ENCODE measurements at places on chromosomes 11 and 22.

DNA sequence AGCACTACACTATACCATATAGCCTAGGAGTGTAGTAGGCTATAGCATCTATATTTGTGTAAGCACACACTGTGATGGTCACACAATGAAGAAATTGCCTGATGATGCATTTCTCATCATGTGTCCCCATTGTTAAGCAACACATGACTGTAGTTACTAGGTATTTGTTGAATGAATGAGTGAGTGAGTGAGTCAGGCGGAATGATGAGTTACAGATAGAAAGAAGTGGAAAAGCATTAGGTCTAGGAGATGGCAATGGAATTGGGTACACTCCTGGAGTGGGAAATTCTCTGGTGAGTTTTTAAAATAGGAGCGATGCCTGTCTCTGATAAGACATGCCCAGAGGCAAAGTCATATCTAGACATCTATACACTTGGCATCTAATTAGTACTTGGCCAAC is 160.5 kb upstream of the TBCEL start:
- no peak for DNase-seq

- no peak for DNase-seq
Measured at GRCh38 chr11:83158357-83158786, 1.4 kb downstream of the PCF11 start.

DNA sequence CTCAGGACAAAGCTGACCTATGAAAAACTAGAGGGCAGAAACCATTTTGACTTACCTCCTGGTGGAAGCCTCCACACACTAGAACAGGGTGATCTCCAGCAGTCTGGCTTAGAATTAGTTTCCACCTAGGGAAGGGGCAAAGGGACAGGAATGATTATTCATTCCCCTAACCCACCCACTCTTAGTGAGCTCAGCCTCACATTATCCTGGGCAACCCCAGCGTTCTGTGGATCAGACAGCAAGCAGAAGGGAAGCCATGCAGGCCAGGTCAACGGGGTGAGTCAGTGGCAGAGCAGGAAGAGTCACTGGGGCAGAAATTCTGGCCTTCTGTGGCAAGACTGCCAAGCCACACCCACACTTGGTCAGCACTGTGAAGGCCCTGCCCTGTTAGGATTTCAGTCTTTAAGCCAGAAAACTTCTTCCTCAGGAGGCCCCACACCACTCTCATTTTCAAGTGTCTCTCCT is 10.5 kb downstream of the NUMA1 start:
- no peak for DNase-seq

- peak; percentile 16 for DNase-seq
Measured at GRCh38 chr22:41873391-41873790, 40.5 kb downstream of the SREBF2 start.

GRCh38 chr22:29032584-29032983 is 29.0 kb downstream of the C22orf31 start:
- no peak for DNase-seq

- DNase-seq: no peak
Measured at GRCh38 chr22:41908411-41909309, 6.2 kb downstream of the SHISA8 start.
